T-helper 17 cell (primary cell): ENCODE measurements at places on chromosomes 11 and 22.
A peak's percentile ranks its signal among the peaks of the same experiment; 100 is the strongest.

DNA sequence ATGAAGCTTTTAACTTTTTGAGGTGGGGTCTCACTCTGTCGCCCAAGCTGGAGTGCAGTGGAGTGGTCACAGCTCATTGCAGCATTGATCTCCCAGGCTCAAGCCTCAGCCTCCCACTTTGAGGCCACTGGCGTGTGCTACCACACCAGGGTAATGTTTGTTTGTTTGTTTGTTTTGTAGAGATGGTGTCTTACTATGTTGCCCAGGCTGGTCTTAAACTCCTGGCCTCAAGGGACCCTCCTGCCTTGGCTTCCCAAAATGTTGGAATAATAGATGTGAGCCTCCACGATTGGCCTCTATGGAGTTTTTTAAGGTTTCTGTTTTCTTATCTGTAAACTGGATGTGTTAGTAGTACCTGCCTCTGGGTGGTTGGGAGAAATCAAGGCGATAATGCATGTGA lies 41.4 kb downstream of the MED15 start:
- no peak for DNase-seq

DNA sequence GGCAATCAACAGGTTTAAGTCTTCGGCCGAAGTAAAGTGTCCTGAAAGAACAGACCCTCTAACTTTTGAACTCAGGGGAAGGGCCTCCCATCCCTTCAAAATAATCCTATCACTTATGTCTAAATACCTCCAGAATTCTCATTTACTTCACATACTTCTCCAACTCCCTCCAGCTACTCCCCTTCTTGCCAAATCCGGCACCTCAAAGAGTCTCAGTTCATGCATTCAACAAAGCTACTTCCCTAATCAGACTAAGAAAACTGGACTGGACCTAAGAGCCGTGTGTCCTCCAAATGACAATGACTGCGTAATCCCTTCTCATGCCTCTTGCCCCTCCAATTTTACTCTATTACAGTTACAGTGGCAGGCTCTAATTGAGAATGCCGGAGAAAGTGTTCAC lies 1.3 kb downstream of the DDB1 start:
- no peak for DNase-seq

GRCh38 chr11:102286292-102286691 lies 31.0 kb upstream of the BIRC3 start:
- DNase-seq = no peak

DNA sequence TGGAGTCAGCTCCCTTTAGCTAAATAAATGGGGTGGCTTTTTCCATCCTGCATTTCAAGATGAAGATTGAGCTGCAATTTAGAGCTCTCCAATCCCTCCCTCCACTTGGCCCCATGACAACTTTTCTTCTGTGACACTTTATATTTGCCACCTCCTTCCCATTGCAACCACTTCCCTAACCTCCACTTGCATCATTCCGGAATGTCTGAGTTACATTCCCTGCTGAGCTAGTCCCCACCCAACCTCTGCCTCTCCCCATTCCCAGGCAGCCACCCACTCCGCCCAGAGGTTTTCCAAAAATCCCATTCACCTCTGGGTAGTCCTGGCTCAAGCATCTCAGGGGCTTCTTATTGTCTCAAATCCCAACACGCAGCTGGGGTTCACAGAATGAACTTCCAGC lies 24.7 kb downstream of the PC start:
- DNase-seq = no peak

DNA sequence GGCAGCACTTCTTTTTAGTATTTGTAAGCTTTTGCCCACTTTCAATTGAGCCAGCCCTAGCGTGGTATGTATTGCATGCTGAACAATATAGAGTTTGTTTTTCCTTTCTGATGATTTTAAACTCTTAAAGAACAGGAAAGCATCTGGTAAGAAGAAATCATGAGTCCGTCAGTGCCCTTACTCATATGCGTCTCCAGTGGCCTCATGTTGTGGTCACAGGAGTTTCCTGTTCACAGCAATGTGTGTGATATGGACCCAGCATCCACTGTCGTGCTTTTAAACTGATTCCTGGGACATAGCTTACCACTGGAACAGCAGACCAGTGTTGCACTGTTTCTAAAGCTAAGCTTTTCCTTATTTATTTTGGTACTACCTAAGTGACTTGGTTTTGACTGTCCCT lies 40.1 kb downstream of the BID start:
- DNase-seq = no peak

DNA sequence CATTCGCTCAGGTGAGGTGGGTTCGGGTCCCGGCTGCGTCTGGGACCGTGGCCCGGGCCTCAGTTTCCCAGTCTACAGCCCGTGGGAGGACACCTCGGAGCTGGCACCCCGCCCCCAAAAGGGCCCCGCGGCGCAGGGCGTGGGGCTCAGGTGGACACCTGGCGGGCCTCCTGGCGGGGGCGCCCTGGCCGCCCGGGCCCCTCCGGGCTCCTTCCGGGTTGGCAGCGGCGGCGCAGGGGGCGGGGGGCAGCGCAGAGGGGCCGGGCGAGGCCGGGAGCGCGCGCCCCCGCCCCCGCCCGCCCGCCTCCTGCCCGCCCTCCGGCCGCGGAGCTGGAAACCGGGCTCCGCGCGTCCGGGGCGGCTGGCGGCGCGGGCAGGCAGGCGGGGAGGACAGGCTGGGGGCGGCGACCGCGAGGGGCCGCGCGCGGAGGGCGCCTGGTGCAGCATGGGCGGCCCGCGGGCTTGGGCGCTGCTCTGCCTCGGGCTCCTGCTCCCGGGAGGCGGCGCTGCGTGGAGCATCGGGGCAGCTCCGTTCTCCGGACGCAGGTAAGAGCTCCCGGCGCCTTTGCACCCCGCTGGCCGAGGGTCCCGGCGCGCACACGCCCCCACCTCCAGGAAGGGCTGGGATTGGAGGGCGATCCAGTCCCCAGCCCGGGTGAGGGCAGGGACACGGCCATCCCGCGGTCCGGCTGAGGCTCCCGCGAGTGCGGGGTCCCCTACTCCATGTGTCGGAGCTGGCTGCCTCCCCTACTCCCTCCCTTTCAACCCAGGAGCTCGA lies at the start of gene EMID1:
Gene EMID1 (plus strand): TSS at position 303 of the 778 bp plus-strand sequence. CDS start 143 bp downstream, at position 446.
- no peak for DNase-seq

- no peak for DNase-seq
Observed at GRCh38 chr11:47356998-47357329, 4.5 kb upstream of the MYBPC3 start.

DNA sequence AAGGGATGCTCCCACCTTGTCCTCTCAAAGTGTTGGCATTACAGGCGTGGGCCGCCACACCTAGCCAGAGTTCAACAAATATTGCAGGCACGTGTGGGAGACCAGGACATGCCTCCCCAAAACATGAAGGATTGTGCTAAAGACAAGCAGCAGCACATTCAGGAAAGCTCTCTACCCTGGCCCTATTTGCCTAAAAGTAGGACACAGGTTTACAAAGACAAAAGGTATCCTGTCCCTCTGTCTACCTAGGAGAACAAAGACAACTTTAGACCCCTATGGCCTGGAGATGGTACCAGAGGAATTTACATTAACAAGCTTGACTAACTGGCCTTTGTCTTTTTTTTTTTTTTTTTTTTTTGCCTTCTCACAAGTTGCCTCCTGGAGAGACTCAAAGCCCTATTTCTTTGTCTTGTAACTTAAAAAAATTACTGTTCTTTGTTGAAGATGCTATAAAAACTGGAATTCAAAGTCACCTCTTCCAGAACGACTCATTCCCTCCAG lies 859 bp upstream of the ACCS start:
- no peak for DNase-seq

GRCh38 chr22:20079745-20080444 lies at the start of gene DGCR8:
Gene DGCR8 (plus strand): TSS chr22:20080241. CDS start chr22:20085964, 5,723 bp downstream.
- DNase-seq = peak; percentile 62

GRCh38 chr22:30036656-30037055 lies 43.6 kb upstream of the HORMAD2 start:
- no peak for DNase-seq

GRCh38 chr11:127962416-127962815 lies 624.9 kb downstream of the ETS1 start:
- no peak for DNase-seq

GRCh38 chr11:30210357-30210756 lies 20.5 kb upstream of the FSHB start:
- no peak for DNase-seq

DNA sequence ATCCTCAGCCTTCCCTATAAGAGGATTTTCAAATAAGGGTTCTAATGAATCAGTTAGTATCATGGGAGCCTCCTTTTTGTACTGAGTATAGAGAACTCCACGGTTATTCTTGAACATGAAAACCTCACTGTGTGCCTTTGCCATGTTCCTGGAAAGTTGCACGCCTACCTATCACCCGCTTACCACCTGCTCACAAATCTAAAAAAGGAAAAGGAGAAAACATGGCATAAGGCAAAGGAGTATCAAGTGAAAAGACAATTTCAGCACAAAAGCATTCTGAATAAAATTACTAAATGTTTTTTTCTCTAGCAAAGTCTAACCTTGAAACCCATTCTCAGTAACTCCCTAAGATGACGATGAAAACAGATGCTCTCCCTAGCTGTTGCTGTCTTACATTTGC lies 511.8 kb upstream of the API5 start:
- DNase-seq = no peak

DNA sequence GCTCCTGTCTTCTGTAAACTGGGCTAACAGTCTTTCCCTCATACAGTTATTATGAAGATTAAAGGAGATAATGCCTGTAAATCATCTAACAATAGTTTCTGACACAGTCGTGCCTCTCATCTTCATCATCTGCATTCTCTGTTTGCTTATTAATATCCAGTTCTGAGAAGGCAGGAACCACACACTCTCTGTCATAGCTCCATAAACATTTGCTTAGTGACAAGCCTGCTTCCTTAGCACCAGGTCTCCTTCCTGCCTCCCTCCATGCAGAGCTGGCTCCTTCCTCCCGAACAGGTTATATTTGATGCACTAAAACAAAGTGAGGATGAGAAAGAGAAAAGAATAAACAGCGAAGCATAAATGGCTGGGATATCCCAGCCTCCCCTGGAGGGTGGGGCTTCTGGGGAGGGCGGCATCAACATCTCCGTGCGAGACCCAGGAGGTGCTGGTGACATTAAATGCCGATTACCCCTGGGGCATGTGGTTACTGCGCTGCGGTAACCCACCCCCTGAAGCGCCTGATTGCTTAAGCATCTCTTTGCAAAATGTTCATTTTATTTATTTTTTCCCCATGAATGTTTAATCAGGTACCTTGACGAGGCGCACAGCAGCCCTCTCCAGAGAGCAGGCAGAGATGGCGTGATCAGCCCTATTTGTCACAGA lies 404.9 kb downstream of the NXPE2 start:
- DNase-seq = no peak

DNA sequence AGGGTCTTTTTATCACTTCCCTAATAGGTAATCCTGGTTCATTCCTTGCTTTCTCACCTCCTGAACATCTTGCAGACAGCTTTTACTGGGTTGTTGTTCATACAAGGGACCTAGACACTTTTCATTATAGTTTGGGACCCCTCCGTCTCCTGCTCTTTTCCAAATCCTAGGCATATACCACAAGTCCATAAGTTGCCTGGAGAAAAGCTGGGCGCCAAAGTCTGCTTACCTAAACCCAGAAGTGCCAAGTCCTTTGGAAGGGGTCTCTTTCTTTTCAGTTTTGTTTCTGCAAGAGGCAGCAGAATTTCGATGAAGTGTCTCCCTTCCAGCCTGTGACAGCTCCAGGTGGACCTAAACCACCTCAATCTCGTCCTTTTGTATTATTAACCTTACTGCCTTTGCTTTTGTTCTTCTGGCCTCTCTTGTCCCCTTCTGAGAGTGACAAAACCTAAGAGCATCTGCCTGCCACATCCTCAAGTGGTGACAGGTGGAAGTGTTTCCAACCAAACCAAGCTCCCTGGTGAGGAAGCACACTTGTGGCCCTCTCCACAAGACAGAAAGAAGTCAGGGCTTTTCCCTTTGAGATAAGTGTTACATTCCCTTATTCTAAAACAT lies 19.5 kb upstream of the P2RY6 start:
- DNase-seq = no peak

- no peak for DNase-seq
Observed at GRCh38 chr11:68942751-68943271, 38.0 kb downstream of the MRGPRD start.

DNA sequence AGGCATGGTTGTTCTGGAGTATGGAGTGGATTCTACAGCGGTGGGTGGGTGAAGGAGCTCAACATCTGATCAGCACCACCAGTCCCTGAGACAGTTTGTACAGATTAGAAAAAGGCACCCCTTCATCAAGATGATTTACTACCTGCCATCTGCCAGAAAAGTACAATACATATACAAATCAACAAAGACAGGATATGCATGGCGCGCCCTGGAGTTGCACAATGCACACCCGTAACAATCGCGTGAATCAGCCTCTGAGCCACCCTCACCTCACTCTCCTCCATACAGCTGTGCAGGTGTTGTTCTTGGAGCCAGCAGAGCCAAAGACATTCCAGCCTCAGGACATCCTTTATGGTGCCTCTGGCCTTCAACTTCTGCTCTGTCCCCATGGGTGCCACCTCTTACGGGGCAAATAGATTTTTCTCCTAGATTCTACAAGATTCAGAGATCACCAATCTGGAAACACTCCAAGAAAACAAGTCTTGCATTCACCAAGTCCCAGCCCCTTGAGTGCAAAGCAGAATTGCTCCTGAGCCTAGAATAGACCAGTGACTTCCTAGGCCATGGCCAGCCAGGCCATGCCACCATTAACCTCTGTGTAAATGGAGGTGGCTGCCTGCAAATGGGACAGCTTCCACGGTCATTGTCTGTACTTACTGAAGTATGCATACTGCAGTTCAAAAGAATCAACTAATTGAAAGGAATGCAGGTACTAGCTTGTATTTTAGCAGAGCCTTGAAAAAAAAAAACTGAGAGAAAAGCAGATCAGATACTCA lies 490.9 kb downstream of the SOX6 start:
- no peak for DNase-seq

GRCh38 chr11:23789938-23790371 lies 706.9 kb upstream of the LUZP2 start:
- DNase-seq = no peak

DNA sequence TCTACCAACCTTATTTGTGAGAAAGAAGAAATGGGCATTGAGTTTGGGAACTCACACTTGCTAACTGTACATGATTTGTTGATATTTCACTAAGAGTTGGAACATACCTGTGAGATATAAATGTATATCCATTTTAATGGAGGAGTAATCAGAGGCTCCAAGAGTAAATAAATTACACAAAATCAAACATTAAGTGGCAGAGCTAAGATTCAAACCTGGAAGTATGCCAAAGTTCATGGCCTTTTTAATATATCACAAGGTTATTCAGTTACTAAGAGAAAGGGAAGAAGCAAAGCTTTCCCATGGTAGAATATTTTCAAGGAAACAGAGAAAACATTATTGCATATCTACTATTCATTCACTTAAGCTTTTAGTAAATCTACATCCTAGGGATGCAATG lies 1641.1 kb downstream of the FAM181B start:
- no peak for DNase-seq

DNA sequence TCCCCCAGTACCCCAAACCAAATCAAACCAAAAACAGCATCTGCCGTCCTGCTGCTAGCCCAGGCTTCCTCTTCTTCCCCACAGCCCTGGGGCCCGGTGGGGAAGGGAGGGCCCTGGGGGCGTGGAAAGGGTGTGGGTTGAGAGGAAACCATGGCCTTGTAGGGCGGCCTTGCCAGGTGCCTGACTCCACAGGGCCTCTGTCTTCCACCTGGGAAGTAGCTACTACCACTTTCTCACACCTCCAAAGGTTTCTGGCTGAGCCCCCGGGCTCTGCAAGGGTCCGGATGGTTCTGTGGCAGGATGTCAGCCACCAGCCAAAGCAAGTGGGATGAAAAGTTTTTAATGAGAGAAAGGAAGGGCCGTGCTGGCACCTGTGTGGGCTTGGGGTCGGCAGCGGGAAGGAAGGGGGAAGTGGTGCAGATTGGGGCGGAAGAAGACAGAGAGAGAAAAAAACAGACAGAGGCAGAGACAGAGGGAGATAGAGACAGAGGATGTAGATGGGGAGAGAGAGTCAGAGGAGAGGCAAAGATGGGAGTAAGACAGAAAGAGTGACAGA lies 10.5 kb downstream of the TPST2 start:
- peak; percentile 38 for DNase-seq

GRCh38 chr22:50211147-50211546 lies 10.3 kb downstream of the SELENOO start:
- DNase-seq = no peak
